ENCODE measurements at places on chromosomes 12 and 14.

DNA sequence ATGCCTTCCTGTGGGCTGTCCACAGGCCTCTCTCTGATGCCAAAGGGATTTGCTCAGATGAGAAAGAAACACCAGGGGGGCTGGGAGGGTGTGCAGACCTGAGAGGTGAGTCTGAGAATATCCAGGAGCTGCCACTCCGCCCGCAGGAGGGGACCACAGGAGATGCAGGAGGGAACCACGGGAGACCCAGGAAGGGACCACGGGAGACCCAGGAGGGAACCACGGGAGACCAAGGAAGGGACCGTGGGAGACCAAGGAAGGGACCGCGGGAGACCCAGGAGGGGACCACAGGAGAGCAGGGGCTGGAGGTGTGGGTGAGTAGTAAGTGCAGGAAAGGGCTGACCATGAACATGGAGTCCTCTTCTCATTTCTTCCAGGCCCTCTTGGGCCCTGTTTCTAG is 74.6 kb upstream of the SFSWAP start:
- no peak for DNase-seq

DNA sequence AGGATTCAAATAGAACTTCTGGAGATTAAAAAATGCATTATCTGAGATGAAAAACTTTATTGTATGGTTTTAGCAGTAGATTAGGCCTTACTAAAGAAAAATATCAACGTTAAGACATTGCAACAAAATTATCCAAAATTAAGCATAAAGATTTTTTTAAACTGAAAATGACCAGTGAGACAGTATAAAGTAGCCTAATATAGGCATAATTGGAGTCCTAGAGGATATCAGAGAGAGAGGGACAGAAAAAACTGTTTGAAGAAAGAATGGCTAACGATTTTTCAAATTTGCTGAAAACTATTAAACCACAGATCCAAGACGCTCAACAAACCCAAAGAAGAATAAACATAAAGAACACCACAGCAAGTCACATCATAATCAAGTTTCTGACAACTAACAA is 149.5 kb upstream of the LMNTD1 start:
- DNase-seq, result no peak

GRCh38 chr12:3680919-3681594 is 71.9 kb downstream of the CRACR2A start:
- DNase-seq, result no peak

DNA sequence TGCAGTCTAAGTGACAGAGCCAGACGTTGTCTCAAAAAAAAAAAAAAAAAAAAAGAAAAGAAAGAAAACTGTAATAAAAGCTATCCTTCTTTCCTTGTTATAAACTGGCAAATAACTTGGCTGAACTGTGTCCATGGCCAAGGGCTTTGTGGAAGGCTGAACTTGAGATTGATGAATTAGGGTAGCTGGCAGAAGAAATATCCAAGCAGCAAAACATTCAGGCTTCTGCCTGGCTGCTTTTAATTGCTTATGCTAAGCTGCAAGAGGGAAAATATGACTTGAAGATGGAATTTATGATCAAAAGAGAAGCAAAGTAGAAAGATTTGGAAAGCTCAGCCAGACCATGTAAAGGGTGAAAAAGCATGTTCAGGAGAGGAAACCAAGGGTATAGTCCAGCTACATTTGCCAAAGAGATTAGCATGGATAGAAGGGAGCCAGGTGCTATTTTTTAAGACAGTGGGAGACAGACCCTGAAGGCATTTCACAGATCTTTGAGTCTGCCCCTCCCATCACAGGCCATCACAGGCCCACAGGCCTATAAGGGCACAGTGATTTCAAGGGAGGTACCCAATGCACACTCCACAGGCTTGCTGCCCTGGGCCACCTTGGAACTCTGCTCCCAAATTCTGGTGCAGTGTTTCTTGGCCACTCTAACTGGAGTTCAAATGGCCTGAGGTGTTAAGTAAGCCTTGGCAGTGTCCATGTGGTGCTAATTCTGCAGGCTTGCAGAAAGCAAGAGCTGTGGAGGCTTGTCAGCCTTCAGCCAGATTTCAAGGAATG is 226.0 kb downstream of the AEBP2 start:
- no peak for DNase-seq

GRCh38 chr12:15650399-15651128 is 138.6 kb downstream of the EPS8 start:
- DNase-seq, result no peak

DNA sequence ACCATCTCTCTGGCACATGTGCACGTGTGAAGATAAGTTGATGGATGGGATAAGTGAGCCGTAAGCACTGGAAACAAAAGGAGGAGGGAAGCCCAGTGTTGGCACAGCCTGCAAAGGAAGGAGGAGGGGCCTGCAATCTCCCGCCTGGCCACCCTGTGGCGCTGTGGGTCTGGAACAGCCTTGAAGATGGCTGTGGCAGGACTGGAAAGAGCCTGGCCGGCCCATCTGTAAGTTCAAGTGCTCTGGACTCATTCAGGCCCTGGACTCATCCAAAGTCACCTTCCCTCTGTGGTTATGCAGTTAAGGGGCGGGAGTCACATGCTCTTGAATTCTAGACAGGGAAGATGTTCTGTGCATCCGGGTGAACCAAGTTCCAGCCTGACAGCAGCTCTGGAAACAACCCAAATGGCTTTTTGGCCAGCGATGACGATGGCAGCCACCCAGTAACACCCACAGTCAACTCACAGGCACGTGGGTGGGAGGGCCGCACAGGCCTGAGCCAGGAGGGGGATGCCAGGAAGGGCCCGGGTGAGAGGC is 50.4 kb downstream of the CHGA start:
- no peak for DNase-seq

GRCh38 chr12:45973526-45973925 is 16.8 kb downstream of the SCAF11 start:
- no peak for DNase-seq

- DNase-seq, result no peak
Measured at GRCh38 chr14:103529383-103530365, 678 bp downstream of the TRMT61A start.

- DNase-seq, result no peak
Measured at GRCh38 chr12:96368233-96368632, 32.0 kb downstream of the CDK17 start.

- DNase-seq, result no peak
Measured at GRCh38 chr12:130354407-130354806, 16.7 kb downstream of the PIWIL1 start.

DNA sequence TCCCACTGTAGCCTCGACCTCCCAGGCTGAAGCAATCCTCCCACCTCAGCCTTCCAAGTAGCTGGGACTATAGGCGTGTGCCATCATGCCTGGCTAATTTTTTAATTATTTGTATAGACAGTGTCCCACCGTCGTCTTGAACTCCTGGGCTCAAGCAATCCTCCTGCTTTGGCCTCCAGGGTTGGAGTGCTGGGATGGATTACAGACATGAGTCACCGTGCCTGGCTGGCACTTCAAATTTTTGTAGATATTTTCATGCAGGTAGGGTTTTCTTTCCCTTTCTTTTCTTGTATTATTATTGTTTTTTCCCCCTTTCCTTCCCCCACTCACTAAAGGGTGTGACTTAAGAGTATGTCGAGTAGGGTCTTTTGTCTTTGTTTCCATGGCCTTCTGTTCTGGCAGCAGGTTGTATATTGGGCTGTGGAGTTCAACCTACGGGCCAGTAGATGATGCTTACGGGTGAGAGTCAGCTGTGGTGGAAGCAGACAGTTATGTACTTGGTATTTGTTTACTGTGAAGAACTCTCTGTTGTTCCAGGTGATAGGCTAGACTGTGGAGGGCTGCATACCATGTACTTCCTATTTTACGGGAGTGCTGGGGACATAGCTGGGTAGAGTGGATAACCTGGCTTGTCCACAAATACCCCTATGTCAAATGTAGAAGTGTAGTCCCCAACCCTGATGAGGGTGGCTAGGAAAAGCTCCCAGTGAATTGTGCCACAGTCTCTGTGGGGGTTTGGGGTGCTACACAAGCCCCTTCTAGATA is 30.7 kb downstream of the RAD51B start:
- no peak for DNase-seq
